ENCODE measurements at places on chromosomes 11 and 22.

GRCh38 chr11:44979543-44980399 is 29.1 kb upstream of the TP53I11 start:
- H3K4me3 ChIP-seq: no peak overlapping the region
- peak overlapping the region; percentile 57 for H3K27ac ChIP-seq
- peaks cover 34% of the 10 kb centered on the region for H3K4me1 ChIP-seq
- H3K36me3 ChIP-seq: no peaks in the 10 kb centered on the region
- no peak for DNase-seq

GRCh38 chr11:124987096-124987495 is 33.1 kb downstream of the CCDC15 start:
- DNase-seq: no peak
- H3K36me3 ChIP-seq: no peaks in the 10 kb centered on the region
- H3K4me3 ChIP-seq: no peak overlapping the region

DNA sequence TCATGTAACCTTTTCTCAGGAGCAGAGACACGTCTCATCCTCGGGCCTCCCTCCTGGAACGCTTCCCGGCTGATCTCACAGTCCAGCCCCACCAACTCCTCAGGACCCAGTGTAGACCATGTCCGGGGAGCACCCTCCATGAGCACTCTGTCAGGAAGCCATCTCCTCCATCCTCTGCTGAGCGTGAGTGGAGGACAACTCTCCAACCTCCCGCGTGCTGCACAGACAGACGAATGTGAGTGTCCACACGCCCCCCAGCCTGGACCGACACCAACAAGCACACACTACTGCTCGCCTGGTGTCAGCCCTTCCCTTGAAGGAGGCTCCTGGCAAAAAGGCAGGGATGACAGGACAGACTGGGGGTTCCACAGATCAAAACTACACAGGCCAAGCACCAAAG is 86.6 kb downstream of the SHANK2 start:
- no peak overlapping the region for H3K4me3 ChIP-seq
- H3K36me3 ChIP-seq: no peaks in the 10 kb centered on the region
- no peak overlapping the region for H3K27ac ChIP-seq
- H3K4me1 ChIP-seq: no peaks in the 10 kb centered on the region

- DNase-seq: no peak
- H3K27ac ChIP-seq: no peak overlapping the region
- H3K27me3 ChIP-seq: no peaks in the 10 kb centered on the region
These were observed 38.5 kb downstream of the MICAL2 start for GRCh38 chr11:12148882-12149281.

- no peak overlapping the region for H3K27ac ChIP-seq
- H3K4me1 ChIP-seq: peaks cover 3% of the 10 kb centered on the region
- no peaks in the 10 kb centered on the region for H3K27me3 ChIP-seq
- no peak for DNase-seq
- no peak overlapping the region for H3K4me3 ChIP-seq
- no peaks in the 10 kb centered on the region for H3K36me3 ChIP-seq
These were observed 17.2 kb downstream of the SLC5A4 start for GRCh38 chr22:32237906-32238305.

Data from hepatocyte (in vitro differentiated cells).